OCI-LY7 (cell line): ENCODE measurements at places on chromosomes 7 and 10.

GRCh38 chr7:150938566-150938965, 39.6 kb downstream of the KCNH2 start:
- DNase-seq, result no peak

- DNase-seq, result no peak
Observed at GRCh38 chr7:137715121-137715520, 131.7 kb downstream of the DGKI start.

DNA sequence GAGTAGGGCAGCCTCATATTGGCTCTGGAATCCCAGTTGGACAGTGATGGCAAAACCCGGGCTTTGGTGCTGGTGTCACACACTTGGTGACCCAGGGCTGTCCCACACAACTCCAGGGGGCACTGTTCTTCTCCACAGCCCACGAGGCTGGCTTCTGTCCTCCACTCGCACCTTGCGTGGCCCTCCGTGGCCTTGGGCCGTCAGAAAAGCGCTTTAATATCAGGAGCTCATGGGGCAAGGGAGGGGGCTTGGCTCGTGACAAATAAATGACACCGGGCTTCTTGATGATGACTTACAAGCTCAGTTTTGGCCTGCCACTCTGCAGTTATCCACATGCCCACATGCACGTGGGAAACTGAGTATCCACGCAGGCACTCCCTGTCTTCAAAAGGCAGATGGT, 8.1 kb downstream of the DOCK1 start:
- no peak for DNase-seq

DNA sequence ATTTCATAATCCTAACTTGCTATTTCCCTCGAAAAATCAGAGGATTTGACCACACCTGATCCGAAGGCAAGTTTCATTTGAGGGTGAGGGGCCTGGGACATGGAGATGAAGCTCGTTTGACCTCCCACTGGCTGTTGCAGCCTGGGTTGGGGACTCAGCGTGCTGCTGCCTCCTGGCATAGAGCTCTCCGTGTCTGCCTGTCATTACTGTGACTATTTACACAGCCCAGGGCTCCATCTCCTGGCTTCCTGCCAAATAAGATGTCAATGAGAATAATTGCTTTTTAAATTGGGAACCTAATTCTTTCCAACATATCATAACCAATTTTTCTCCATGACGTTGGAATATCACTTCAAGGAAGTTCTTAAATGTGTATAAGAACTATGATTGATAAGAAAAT, 139.3 kb upstream of the COBL start:
- no peak for DNase-seq
